ENCODE measurements at places on chromosomes 4 and X. TPM values are rescaled to one million over a fixed set of nuclear protein-coding genes. Genes with fewer than 3 reads are reported as not detected.
A peak's percentile ranks its signal among the peaks of the same experiment; 100 is the strongest.

DNA sequence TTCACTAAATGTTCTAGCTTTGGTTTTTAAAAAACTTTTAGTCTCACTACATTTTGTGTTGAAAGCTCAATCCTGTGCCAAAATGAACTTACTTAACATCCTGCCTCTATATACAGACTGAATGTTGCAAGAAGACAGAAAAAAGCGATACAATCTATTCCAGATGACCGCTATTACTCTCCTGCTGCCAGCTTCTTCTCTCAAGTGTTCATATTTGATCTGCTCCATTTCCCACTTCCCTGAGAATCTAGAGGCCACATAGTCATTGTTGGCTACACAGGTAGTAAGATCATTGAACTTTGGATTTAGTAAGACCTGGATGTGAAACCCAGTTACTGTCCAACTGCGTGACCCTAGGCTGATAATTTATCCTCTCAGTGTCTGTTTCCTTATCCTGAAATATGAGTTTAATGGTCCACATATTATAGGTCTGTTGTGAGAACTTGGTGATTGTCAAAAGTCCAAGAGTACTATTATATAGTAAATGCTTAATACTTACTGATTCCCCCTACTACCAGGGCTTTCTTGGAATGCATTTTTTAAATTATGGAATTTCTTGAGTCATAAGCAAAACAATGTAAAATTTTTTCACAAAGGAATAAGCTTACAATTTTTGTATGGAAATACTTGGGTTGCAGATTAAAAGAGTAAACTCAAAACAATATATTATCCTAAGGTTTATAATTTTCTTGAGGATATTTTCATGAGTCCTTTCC, 976.8 kb upstream of the ADGRL3 start:
- no peak for DNase-seq

DNA sequence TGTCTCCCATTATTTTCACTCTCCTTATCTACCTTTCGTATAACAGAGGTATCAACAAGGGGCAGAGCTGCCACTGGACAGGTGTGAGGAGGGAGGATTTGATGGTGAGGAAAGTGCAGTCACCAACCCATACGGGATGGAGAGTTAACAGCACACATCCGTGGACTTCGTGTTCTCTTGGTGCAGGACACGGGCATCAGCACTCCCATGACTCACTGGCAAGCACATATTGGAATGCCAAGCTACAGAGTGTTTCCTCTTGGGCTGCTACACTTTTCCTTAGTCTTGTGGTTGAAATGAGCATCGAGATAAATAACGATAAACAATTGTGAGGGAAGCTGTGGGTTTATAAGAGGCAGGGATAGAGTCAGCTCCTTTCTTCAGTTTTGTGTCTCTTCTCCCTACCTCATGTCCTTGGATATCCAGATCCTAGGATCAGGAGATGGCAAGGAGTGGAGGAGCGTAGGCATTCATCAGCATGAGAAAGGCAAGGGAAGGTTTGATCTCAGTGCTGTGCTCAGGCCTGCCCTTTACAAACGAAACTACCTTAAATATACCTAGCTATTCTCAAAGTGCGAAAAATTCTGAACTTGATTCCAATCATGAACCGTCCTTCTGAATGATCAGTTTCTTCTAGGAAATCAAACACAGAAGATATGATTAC, 96.3 kb downstream of the ZNF827 start:
- DNase-seq = no peak

DNA sequence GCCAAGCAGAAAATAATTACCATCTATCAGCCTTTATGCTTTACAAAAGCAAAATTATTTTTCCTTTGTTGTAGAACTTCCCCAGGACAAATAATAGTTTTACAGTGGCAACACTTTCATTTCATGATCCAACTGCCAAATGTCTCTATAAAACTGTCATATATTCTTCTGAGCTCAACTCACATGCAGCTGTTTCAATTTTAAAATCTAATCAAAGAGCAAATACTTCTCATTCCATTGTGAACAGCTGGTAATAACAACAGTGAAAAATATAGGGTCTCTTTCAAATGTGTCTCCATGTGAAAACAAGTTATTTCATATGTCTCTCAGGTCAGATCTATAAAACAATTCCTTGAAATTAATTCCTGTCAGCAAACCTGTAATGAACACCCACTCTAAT, 270.6 kb upstream of the SLC7A11 start:
- DNase-seq = no peak

GRCh38 chrX:106611317-106611678, 480 bp upstream of the RADX start:
- DNase-seq = no peak

GRCh38 chr4:629636-629914, 4.2 kb downstream of the PDE6B start:
- no peak for DNase-seq

DNA sequence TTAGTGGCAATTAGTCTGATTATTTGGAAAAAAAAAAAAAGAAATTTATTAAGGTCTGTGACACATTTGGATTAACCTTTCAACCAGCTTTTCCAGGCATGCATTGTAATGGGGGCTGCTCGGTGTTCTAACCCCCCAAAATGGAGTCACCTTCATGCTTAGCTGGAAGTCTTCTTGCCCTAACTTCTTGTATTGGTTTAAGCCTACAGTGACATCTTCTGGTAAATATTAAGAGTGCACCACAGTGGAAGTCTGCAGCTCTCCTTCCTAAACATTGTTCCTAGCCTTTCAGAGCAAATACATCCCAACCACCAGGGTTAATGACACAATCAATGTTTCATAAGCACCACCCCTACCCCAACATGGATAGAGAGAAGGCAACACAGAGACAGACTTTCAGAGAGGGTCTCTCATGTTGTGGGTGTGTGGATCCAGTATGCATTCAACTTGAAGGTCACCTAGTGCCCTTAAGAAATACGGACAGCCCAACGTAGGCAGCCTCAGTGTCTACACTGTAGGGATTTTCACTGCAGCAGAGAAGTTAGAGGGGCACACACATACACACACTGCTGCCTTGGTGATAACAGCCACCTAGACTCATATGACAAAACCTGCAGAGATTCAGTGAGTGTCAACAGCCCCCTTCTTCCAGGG, 142.9 kb upstream of the MBNL3 start:
- peak; percentile 3 for DNase-seq

DNA sequence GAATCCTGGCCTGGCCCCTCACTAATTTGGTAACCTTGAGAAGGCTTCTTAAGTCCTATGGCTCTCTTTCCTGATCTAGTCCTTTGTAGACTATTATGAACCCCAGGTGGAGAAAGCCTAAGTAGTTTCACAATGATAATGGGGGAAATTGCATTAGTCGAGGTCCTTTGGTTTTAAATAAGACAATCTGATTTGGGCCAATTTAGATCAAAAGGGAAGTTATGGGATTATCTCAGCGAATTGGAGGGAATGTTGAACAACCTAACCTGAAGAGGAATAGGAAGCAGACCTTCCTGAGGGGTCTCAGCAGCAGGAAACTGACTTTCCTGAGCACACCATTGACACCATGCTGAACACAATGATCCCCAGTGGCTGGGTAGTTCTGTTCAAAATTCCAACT, 331.5 kb downstream of the PRDM5 start:
- no peak for DNase-seq

DNA sequence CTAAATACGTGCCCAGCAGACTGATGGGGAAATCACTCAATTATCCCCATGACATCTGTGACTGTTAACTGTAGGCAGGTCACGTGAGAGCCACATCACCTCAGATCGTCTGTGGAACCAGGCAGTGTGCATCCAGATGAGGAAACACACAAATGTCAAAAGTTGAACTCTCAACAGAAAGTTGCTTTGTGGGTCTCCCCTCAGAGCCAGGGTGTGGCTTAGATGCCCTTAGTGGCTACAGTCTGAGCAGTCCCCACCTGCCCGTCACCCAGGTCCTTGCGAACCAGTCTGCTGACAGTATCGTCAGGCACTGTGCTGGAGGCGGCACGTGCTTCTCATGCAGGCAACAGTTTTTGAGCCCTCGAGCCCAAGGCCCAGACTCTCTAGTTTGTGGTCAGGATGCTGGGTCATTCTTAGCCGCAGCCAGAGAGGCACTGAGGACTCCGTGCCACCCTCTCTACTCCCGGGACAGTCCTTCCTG, 10.8 kb downstream of the TMEM187 start:
- no peak for DNase-seq

- no peak for DNase-seq
Observed at GRCh38 chrX:48905090-48905790, 6.2 kb downstream of the SLC35A2 start.

DNA sequence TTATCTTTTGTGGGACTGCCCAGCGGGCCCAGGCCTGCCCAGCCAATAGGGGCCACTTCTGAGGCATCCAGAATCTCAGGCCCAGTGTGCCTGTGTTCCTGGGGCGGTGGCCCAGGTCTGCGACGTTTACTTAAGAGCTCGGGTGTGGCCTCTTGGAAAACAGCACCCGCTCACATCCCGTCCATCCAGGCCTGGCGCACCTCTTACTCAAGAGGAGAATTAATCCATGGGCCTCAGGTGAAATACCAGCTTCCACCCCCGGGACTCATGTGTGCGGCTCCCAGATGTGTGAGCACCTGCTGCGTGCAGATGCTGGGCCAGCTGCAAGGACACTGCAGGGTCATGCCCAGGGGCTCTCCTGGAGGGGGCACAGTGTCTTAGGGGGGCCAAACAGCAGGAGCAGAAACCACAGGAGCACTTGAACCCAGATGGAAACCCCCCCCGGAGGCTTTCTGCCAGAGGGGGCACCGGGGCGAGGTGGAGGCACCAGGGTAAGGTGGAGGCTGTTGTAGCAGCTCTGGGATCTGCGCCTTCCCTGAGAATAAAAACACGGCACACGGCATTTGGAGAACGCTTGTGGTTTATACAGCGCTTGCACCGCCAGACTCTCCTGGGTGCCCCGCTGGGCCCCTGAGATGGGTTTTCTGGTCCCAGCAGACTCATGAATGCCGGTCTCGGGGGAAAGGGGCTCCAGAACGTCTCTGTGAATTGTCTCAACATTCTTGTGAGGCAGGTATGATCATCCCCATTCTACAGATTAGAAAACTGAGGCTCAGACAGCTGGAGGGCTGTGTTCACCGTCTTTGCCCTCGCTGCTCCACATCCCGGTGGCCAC, 2.8 kb downstream of the PSAPL1 start:
- no peak for DNase-seq

IL2 gene
- 110 TPM for total RNA-seq

SATL1 gene
- not detected for total RNA-seq

FRMPD3 gene
- total RNA-seq = not detected

KIT gene
- 0.73 TPM for total RNA-seq

SCD5 gene
- total RNA-seq = 1.9 TPM
